NCI-H187 treated with DMSO at 0.1 percent for 48 hours (cell line): ENCODE measurements at places on chromosomes 2 and 18.

GRCh38 chr2:30034052-30034775 lies 112.6 kb upstream of the YPEL5 start:
- no peak for DNase-seq

GRCh38 chr2:14634182-14634488 lies 1.6 kb downstream of the LRATD1 start:
- DNase-seq: no peak

- DNase-seq: no peak
Measured at GRCh38 chr2:39127973-39128372, 7.1 kb upstream of the SOS1 start.

- DNase-seq: no peak
Measured at GRCh38 chr2:121966663-121967062, 211.2 kb downstream of the TSN start.

DNA sequence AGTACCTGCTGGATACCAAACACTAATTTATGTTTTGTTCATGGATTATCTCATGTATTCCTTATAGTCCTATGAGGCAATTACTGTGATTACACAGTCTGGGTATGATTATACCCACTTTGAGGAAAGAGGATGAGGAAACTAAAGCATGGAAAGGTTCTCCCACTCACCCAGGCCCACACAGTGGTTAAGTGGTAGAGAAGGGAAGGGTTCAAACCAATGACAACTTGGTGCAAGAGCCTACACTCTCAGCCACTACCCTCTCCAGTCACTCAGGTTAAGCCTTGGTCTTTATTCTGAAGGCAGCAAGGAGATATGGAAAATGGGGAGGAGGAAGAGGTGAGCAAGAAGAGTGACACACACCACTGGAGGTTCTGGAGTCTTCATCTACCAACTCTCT lies 64.5 kb upstream of the PPP1CB start:
- DNase-seq: no peak

DNA sequence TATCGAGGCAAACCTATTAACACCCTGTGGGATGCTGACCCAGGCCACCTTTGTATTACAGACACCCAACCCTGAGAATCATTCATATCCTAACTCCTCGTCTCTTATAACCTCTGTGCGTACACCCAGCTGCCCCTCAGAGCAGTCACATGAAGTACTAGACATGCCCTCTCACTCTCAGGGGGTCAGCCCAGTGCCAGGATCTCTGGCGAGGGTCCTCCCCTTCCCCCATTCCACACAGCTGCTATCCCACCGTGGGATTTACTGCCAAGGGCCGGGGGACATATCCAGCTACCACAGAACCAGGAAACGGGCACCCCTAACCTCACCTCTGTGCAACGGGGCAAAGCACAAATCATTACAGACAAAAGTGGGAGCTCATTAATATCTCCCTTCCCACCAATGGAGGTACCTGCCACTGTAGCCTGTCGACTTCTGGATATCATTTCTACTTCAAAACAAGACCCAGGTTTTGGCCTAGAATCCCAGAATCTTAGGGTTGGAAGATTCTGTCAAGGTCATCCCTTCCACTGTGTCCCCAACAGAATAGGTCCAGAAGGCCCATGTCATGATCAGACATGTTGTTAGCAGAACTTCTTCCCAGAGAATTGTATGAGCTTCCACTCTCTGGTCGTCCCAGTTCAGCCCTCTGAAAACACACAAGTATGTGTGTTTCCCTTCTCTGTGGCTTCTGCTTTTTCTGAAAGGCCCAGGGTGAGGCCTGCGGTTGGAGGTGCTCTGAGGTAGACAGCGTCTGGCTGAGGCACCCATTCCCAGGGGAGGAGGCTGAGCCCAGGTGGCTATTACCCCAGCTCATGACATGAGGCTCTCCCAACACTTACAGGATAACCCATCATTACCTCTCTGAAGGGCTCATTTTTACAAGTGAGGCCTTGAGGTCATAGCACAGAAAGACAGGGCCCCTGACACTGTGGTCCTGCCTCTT lies 1.7 kb downstream of the TMBIM1 start:
- no peak for DNase-seq

- DNase-seq: no peak
Measured at GRCh38 chr2:88054782-88055370, 707 bp downstream of the KRCC1 start.

- DNase-seq: no peak
Measured at GRCh38 chr2:38560092-38560491, 42.6 kb downstream of the HNRNPLL start.

DNA sequence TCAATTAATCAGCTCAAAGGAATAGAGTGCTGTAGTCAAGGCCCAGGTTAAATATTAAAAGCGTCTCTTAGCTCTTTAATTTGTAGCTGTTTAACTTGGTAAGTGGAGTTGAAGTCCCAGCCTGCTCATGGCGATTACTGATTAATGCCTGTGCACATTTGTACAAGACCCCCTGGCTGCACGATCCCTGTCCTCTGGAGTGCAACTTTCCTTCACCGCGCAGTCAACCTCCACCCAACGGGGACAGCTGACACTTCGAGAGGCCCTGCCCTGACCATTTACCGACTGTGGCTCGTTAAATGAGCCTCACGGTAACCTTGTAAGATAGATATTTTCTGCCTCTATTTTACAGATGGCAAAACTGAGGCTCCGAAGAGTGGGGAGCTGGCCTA lies 5.5 kb upstream of the CYS1 start:
- DNase-seq: no peak

DNA sequence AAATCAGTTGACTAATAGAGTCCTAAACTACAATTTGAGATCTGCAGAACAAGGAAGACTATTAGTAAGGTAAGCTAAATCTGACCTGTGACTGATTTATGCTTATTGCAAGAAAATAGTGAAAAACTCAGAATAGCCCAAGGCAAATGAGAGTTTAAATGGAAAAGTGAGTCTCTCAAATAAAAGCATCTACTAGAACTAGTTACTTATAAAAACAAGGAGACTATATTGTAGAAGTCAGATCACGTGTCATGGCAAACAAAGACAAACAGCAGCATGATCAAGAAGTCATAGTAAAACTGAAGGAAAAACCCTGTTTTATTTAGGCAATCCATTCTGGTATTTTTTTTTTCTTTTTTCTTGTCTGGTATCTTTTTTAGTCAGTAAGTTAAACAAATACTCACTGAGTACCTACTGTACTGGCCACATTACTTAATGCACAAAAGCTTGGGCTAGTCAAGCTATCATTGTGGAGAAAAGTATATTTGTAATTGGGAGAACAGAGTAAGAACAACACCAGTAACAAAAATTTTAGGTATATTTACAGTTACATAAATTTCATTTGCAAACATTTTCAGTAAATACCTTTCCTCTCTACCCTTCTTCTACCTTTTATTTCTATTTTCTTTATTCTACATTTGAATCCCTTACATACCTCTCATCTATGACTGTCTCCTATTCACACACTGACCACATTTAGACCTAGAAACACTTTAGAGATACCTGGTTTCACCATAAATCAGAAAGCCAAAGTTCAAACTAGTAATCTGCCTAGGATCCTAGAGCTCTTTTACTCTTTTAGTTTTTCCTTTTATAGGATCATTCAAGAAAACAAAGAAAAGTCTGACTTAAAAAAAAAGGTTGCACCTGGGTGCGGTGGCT lies 23.7 kb downstream of the CCDC88A start:
- DNase-seq: no peak

DNA sequence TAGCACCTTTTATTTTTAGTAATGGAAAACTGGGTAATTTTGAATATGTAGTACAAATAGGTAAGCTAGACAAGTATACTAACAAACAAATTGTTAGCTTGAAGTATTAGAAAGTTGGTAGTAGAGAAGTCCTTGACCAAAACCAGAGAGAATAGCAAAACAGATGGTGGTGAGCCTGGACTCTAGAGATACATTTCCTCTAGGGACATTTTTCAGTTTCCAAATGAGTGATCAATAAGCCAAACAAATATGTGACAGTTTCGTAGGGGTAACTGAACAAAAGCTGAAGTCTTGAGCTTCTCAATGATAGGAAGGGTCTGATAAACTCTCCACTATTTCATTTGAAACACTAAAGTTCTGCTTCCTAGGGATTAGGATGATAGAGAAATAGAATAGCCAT lies 692.0 kb upstream of the FAM98A start:
- DNase-seq: no peak

DNA sequence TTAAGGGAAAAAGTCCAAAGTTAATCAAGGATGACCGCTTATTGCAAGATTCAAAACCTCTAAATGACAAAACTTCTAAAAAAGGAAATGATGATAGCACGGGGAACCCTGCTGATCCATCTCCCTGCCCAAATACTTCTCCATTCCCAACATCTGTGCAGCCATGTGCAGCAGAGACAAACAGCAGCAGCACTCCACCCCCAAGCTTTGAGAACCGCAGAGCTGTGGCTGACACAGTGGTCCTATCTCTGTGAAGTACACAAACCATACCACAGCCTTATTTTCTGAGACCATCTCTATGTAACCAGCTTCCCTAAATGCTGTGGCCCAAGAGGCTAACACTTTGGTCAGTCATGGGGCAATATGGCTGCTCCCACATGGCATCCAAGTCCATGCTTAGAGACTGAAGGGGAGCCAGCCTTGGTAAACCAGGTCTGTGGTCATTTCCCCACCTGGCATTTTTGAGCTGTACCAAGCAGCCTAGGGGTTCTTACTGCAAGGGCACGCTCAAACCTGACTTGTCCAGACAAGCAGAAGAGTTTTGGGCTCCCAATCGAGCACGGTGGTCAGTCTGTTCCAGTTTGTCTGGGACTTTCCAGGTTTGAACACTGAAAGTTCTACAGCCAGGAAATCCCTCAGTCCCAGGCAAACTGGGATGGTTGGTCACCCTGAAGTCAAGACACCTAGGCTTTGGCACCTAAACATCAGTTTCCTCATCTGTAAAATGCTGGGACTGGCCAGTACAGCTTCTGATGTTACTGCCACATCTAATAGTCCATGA lies 17.1 kb upstream of the NFE2L2 start:
- no peak for DNase-seq

DNA sequence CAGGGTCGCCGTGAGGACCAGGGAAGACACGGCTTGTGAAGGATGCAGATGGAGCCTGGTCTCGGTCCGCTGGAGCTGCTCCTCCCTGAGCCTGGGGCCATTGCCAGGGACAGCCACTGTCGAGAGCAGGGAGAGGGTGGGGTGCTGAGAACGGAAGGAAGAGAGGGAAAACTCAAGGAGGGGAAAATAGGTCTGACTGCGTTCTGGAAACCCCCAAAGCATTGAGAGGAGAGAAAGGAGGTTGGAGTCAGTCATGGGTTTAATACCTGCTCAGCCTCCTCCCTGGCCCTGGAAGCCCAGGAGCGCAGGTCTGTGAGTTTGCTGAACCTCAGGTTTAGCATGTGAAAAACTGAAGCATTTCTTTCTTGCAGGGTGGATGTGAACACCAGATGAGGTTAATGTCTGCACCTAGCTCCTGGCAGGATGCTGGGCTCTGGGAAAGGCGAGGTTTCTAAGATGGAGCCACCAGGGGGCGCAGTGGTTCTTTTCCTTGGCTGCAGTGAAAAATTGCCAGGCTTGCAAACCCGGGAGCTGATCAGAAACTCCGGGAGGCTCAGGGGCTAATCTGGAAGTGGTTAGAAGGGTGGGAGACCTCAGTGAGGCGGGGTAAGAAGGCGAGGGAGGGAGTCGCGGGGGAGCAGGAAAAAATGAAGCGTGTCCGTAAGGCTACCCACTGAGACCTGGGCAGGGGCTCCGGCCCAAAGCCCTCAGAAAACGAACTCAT lies 33.6 kb upstream of the RNF149 start:
- no peak for DNase-seq

GRCh38 chr2:157476953-157477709 lies 33.2 kb upstream of the CYTIP start:
- no peak for DNase-seq

- no peak for DNase-seq
Measured at GRCh38 chr2:187155476-187155875, 292.6 kb downstream of the CALCRL start.

GRCh38 chr2:174663550-174663949 lies 65.9 kb upstream of the WIPF1 start:
- DNase-seq: no peak

DNA sequence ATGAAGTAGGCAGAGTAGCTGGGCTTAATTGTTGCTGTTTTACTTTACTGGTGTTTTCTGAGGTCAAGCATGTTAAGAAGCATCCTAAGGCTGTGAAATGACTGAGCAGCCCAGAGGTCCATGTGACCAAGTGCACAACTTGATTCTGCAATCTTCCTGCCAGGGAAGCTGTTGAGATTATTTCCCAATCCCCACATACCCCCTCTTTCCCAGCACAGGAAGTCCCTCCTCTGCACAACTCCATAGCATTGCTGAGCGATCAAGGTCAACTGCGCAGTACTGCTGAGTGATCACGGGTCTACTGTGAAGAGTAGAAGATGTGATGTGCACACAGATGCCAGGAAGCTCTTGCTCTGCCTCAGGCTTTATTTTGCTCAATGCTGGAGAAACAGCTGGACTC lies 105.8 kb downstream of the GALNT14 start:
- no peak for DNase-seq

DNA sequence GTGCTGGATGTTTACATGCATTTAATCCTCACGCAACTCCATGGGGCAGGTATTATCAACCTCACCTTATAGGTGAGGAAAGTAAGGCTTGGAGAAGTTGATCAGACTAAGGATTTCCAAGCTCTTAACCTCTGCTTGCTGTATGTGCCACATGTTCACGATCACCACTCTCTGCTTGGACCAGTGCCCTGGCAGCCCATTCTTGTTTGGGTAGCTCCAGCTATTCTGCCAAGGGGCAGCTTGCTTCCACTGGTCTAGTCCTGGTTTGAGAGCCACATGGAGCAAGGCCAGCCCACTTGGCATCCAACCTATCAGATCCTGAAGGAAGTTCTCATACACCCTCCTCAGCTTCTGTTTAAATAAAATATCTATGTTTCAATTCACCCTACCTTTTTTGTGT lies 14.3 kb downstream of the PLB1 start:
- DNase-seq: no peak

DNA sequence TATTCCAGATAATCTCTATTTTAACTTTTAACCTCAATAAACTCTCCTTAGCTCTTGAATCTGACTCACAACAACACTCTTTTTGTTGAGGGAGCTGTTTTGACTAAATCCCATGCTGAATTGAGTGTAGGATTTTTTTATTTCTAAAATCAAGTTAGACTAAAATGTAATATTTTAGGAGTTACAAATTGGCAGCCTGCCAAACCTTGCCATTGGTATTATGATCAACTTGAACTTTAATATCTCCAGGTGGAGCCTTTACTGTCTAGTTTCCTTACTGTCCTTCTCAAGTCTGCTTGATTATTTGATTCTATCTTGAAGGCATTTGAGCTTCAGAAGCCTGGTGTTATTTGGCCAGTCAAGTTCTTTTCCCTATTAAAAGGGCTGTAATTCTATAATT lies 8.7 kb downstream of the PIKFYVE start:
- no peak for DNase-seq

- no peak for DNase-seq
Measured at GRCh38 chr2:109069331-109070194, 59.4 kb upstream of the SH3RF3 start.

GRCh38 chr18:71673498-71673897 lies 870.6 kb downstream of the CBLN2 start:
- DNase-seq: no peak

GRCh38 chr18:76425146-76426131 lies 69.6 kb downstream of the ZNF516 start:
- no peak for DNase-seq
